ENCODE measurements at places on chromosomes 7 and 10.

GRCh38 chr7:98753989-98754479 is 115.8 kb downstream of the TMEM130 start:
- no peaks in the 10 kb centered on the region for H3K36me3 ChIP-seq
- no peak overlapping the region for H3K4me3 ChIP-seq
- no peak overlapping the region for H3K27ac ChIP-seq
- no peak for DNase-seq

GRCh38 chr7:211033-211714 is 18.8 kb downstream of the FAM20C start:
- H3K27me3 ChIP-seq, result no peaks in the 10 kb centered on the region
- no peak overlapping the region for H3K27ac ChIP-seq
- H3K4me3 ChIP-seq, result no peak overlapping the region
- peaks cover 9% of the 10 kb centered on the region for H3K4me1 ChIP-seq
- DNase-seq, result no peak
- peaks cover 34% of the 10 kb centered on the region for H3K36me3 ChIP-seq

- H3K4me1 ChIP-seq, result no peaks in the 10 kb centered on the region
- no peak overlapping the region for H3K27ac ChIP-seq
Observed at GRCh38 chr10:1158066-1158465, 101.9 kb downstream of the WDR37 start.

- H3K4me1 ChIP-seq, result no peaks in the 10 kb centered on the region
- H3K36me3 ChIP-seq, result no peaks in the 10 kb centered on the region
- H3K27ac ChIP-seq, result no peak overlapping the region
- no peak overlapping the region for H3K4me3 ChIP-seq
Observed at GRCh38 chr10:29329420-29329819, 40.5 kb downstream of the LYZL1 start.

DNA sequence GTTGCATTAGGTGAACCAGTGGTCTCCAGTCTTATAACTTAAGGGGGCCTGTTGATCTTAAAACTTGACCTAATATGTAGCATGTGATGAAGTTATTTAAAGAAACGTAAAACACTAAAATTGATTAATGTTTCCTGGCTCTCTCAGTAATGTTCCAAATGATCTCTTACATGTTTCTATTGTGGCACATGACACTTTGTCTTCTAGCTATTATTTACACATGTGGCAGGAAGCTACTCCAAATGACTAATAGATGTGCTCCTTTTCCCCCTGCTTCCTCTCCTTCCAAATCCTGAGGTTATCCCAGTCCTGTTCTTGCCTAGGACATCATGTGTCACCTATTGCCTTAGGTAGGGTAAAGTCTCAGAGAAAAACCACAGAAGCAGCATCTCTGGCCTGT is 89.4 kb downstream of the FAS start:
- no peak overlapping the region for H3K27ac ChIP-seq
- no peaks in the 10 kb centered on the region for H3K4me1 ChIP-seq

- peaks cover 13% of the 10 kb centered on the region for H3K4me1 ChIP-seq
- no peak for DNase-seq
- no peak overlapping the region for H3K4me3 ChIP-seq
- H3K27me3 ChIP-seq, result no peaks in the 10 kb centered on the region
- no peaks in the 10 kb centered on the region for H3K36me3 ChIP-seq
- H3K27ac ChIP-seq, result no peak overlapping the region
Observed at GRCh38 chr7:46452561-46453135, 531.6 kb upstream of the IGFBP3 start.

DNA sequence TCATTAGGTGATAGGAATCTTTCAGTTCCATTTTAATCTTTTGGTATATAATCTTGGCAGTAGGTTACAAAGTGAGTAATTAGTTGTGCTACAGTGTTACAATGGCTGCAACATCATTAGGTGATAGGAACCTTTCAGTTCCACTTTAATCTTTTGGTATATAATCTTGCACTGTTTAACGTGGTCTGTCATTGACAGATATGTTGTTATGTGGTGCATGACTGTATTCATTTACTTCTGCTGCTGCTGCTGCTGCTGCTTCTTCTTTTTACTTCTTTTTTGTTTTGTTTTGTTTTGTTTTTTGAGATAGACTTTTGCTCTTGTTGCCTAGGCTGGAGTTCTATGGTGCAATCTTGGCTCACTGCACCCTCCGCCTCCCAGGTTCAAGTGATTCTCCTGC is 28.6 kb downstream of the ST7 start:
- H3K36me3 ChIP-seq, result no peaks in the 10 kb centered on the region
- no peak overlapping the region for H3K4me3 ChIP-seq
- H3K4me1 ChIP-seq, result peaks cover 6% of the 10 kb centered on the region
- H3K27me3 ChIP-seq, result no peaks in the 10 kb centered on the region

DNA sequence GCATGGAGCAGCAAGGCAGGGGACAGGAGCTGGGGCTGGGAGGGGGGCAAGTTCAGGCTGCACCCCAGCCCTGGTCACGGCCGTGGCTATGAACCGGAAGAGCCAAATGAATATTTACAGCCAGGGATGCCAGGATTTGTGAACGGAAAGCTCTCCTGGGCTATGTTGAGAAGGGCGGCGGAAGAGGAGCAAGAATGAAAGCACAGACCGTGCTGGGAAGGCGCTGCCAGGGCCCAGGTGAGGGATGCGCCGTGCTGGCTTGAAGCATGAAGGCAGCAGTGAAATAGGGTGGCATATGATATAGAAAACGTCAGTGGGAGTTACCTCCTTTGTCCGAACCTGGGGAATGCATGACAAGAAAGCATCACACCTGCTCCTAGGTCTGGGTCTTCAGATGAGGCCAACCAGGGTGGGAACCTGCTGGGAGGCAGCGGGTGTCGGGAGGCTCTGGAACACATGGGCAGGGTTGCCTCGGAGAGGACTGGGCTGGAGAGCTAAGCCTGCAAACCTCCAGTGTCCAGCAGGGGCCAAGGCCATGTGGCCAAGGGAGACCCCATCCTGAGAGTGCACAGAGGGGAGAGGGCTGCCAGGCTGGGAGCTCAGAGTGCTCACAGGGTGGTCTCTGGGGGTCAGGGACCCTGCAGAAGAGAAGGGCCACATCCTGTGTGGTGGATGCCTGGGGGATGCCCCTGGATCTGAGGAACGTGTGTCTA is 120.6 kb upstream of the TCERG1L start:
- H3K36me3 ChIP-seq, result no peaks in the 10 kb centered on the region
- no peak overlapping the region for H3K4me3 ChIP-seq
- no peaks in the 10 kb centered on the region for H3K27me3 ChIP-seq

DNA sequence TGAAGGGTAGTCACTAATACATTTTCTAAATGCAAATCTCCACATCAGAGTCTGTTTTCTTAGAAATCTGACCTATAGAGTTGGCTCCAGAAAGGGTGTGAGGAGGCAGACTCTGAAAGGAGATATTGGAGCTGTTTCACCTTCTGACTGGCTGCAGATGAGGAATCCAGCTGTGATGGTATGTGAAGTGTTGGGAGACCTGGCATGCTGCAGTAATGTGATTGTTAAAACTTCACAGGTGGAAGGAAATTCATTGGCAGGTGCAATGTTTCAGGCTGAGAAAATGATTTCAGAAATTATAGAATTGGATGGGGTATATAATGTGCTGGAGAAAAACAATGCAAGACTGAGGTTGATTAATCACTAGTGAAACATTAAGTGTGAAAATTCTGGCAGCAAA is 1134.0 kb upstream of the LRRN3 start:
- no peaks in the 10 kb centered on the region for H3K27me3 ChIP-seq
- no peak overlapping the region for H3K4me3 ChIP-seq
- H3K36me3 ChIP-seq, result no peaks in the 10 kb centered on the region
- H3K4me1 ChIP-seq, result no peaks in the 10 kb centered on the region
- no peak for DNase-seq
- H3K27ac ChIP-seq, result no peak overlapping the region

DNA sequence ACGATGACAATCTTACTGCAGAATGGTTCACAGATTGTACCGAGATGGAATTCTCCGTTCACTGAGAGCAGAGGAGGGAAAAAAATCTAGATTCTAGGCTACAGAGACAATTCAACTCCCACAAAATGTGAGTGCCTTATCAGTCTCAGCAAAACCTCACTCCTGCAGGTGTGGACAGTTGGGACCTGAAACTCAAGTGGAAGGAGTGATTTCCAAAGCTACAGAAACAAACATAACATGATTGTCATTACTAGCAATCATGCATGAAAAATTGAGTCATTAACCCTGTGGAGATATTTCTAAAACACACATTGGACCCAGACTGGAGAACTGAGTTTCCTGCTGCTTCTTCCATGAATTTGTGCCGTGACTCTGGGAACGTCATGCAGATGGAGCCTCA is 70.3 kb downstream of the CALML3 start:
- H3K27ac ChIP-seq, result peak overlapping the region; percentile 98
- H3K36me3 ChIP-seq, result no peaks in the 10 kb centered on the region
- DNase-seq, result no peak

GRCh38 chr7:5211730-5212482 is 21.9 kb downstream of the WIPI2 start:
- no peaks in the 10 kb centered on the region for H3K27me3 ChIP-seq
- H3K4me1 ChIP-seq, result no peaks in the 10 kb centered on the region
- H3K36me3 ChIP-seq, result peaks cover 40% of the 10 kb centered on the region
- no peak overlapping the region for H3K27ac ChIP-seq

GRCh38 chr10:45817912-45818311 is 29.4 kb downstream of the AGAP4 start:
- DNase-seq, result no peak
- no peak overlapping the region for H3K27ac ChIP-seq
- H3K4me1 ChIP-seq, result no peaks in the 10 kb centered on the region
- no peak overlapping the region for H3K4me3 ChIP-seq
- H3K27me3 ChIP-seq, result no peaks in the 10 kb centered on the region
- no peaks in the 10 kb centered on the region for H3K36me3 ChIP-seq

GRCh38 chr10:42850931-42851330 is 68.3 kb downstream of the BMS1 start:
- H3K4me3 ChIP-seq, result no peak overlapping the region
- peaks cover 7% of the 10 kb centered on the region for H3K4me1 ChIP-seq
- no peaks in the 10 kb centered on the region for H3K36me3 ChIP-seq
- H3K27ac ChIP-seq, result peak overlapping the region; percentile 54
- no peaks in the 10 kb centered on the region for H3K27me3 ChIP-seq
- no peak for DNase-seq

GRCh38 chr7:127527561-127527960 is 57.8 kb downstream of the GCC1 start:
- H3K36me3 ChIP-seq, result no peaks in the 10 kb centered on the region
- H3K27me3 ChIP-seq, result peaks cover 11% of the 10 kb centered on the region
- no peak overlapping the region for H3K4me3 ChIP-seq
- no peaks in the 10 kb centered on the region for H3K4me1 ChIP-seq
- no peak for DNase-seq
